ENCODE measurements at places on chromosomes 6 and 20.

- no peak for DNase-seq
Measured at GRCh38 chr6:89081129-89081422, 525 bp downstream of the PNRC1 start.

- peak; percentile 9 for DNase-seq
Measured at GRCh38 chr20:64103871-64104666, 3.3 kb downstream of the NPBWR2 start.

DNA sequence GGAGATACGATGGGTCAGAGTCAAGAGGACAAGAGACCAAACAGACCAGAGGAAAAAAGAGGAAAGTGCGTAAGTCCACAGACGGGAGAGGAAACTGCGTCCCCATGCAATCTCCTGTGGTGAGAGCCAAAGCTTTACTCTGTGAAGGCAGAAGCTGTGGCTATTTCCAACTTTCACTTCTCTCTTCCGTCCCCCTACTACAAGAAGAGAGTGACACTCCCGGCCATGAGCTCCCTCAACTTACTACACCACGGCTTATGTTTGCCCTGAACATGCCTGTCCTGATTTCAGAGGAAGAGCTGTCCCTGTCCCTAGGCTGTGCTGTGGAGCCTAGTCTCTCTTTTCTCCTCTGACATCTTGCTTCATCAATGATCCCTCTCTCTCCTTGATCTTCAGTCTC lies 11.5 kb upstream of the SSR1 start:
- no peak for DNase-seq

DNA sequence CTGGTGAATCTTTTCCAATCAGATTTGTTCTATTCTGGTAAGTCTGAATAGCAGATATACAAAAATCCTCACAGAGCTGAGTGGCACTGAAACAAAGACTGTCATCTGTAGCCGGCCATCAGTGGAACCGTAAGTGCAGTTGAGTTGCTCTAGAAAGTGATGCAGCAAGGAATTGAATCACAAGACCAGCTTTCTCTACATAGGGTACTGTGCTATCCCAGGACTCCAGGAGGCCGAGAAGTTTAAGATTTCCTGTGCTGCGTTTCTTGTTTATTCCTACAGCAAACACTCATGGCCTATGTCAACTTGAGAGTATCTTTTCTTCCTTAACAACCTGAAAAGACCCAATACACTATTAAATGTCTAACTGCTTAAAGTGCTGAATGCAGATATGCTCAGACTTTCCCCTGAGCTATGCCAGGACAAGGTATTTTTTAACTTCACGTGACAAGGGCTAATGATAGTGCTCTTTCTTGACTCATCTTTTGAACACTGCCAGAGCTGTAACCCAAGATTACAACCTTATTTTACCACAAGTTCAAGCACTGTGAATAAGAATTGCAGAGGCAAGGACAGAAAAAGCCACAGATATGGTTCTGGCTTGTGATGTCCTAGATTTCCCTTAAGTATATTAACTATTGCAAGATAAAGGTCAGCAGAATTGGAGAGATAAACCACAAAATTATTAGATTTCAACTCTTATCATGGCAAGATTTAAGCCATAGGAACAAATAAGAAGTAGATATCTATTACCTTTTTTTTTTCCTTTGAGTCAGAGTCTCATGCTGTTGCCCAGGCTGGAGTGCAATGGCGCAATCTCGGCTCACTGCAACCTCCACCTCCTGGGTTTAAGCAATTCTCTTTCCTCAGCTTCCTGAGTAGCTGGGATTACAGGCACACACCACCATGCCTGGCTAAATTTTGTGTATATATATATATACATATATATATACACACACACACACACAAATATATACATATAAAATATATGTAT lies 71.6 kb downstream of the GJA1 start:
- DNase-seq = no peak

- DNase-seq = no peak
Measured at GRCh38 chr6:91874971-91875370, 1288.1 kb upstream of the MAP3K7 start.

- DNase-seq = no peak
Measured at GRCh38 chr20:1391640-1392442, 1.0 kb downstream of the FKBP1A start.

GRCh38 chr6:90250405-90250804 lies 46.2 kb downstream of the BACH2 start:
- DNase-seq = no peak

GRCh38 chr6:158849899-158850806 lies 31.0 kb upstream of the EZR start:
- no peak for DNase-seq

DNA sequence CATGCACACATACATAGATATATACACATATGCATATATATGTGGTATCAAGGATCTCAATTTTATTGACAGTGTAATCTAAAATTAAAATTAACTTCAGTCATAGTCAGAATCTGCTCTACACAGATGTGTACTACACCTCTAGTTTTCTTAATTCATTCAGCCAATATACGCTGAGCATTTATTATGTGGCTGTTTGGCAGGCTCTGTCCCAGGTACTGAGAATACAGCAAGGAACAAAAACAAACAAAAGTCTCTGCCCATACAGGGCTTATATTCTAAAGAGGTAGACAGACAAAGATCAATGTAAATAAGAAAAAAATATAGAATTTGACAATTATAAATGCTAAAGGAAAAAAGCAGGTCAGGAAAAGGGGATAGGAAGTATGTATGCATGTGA lies 7.8 kb upstream of the RGS17 start:
- no peak for DNase-seq
